Metanephros (tissue), 2 donors: ENCODE measurements at places on chromosomes 6 and 20. TPM values are rescaled to one million over a fixed set of nuclear protein-coding genes. Genes with fewer than 3 reads are reported as not detected.

The HCRTR2 gene
- total RNA-seq, result 0.76 TPM

The RSPO4 gene
- total RNA-seq, result 0.23 TPM

The GPLD1 gene
- total RNA-seq, result 3.9 TPM

The CDC5L gene
- 22.2 TPM for total RNA-seq

The SLC2A10 gene
- total RNA-seq, result 21.3 TPM

The DNAH8 gene
- 1.3 TPM for total RNA-seq

The LY6G5C gene
- 1.1 TPM for total RNA-seq

The B3GAT2 gene
- total RNA-seq, result 0.29 TPM
